HS-27A (cell line): ENCODE measurements at places on chromosomes 16 and 17.

GRCh38 chr16:87424266-87424665, 32.1 kb downstream of the MAP1LC3B start:
- no peak for DNase-seq

GRCh38 chr17:73272906-73273218, 11.2 kb upstream of the CPSF4L start:
- DNase-seq: no peak

DNA sequence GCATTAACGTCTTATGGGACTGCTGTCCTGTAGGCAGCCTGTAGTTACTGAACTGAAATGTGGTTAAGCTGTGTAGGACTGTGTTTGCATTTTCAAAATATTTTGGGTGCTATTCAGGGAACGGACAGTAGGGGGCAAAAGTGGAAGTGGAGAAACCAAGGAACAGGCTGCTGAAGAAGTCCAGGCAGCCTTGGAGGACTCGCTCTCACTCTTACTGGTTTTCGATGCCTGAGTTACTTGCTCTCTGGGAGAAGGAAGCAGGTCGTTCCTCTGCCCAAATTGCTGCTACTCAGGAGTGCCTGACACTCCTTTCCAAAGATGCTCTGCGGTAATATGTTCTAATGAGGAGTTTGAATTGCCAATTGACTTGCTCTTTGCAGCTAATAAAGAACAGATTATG, 64.5 kb upstream of the RBFOX1 start:
- no peak for DNase-seq

- DNase-seq: no peak
Measured at GRCh38 chr17:30468465-30468864, 8.7 kb upstream of the GOSR1 start.

DNA sequence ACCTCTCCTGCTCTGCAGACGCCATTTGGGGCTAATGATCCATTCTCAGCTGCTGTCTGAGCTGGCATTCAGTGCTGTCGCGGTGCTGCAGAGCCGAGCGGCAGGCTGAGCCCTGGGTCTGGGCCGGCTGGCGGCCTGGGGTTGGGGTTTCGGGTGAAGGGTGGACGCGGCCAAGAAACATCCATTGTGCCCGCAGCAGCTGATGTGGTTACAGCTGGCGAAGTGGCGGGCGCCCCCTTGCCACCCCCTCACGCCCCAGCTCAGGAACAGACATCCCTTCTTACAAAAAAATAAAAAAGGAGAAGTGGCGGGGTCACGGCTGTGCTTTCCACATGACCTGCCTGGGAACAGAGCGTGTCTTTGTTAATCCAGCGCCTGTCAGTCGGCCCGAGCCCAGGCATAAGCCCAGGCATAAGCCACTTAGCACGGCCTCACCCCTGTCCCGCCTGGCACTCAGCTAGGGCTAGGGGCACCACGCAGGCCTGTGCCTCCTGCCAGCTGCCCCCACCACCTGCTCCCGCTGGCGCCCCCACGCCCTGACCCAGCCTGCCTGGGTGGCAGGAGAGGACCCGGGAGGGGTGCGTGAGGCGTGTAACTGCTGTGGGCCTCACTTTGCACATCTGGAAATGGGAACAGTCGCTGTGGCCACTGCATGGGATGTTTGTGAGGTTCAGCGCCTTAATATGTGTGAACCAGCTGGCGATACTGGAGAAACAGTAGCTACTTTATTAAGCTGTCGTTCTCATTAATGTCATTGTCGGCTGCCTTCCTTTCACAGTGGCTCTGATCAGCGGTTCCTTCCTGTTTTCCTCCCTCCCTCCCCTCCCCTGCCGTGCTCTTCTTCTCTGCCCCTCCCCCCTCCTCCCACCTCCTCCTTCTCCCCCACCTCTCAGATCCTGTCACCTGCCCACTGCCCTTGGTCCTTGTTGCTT, 197.7 kb upstream of the CIBAR2 start:
- DNase-seq: no peak

GRCh38 chr17:16425202-16425601, 9.8 kb downstream of the TRPV2 start:
- no peak for DNase-seq

DNA sequence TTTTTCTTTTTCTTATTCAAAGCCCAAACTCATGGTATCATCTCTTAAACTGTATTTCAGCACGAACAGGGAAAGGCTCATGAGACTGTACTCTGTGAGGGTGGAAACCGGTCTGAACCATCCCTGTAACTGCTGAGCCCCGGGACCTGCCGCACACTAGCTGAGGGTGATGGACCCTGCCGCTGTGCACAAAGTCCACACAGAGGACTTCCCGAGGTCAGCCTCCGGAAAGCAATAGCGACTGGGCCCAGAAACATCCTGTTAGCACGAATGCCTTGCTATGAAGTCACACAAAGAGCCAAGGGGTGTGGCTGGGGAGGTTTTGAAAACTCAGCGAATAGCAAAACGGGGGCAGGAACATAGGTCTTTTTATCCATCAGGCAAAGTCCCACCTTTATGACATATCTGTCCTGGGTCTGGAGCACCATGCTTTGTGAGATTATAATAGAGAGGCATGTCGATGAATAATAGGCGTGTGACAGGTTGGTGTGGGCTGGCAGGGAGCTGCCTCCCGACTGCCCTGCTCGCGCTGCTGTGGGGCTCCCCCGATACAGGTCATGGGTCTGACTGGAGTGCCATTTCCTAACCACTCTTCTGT, 33.4 kb downstream of the CDK5R1 start:
- no peak for DNase-seq
